Stimulated activated CD4-positive, alpha-beta T cell treated with anti-CD3 and anti-CD28 coated beads, Interleukin-2, amount 100 ng/mL, for 4 hours (primary cell): ENCODE measurements at places on chromosomes 2 and 18.

DNA sequence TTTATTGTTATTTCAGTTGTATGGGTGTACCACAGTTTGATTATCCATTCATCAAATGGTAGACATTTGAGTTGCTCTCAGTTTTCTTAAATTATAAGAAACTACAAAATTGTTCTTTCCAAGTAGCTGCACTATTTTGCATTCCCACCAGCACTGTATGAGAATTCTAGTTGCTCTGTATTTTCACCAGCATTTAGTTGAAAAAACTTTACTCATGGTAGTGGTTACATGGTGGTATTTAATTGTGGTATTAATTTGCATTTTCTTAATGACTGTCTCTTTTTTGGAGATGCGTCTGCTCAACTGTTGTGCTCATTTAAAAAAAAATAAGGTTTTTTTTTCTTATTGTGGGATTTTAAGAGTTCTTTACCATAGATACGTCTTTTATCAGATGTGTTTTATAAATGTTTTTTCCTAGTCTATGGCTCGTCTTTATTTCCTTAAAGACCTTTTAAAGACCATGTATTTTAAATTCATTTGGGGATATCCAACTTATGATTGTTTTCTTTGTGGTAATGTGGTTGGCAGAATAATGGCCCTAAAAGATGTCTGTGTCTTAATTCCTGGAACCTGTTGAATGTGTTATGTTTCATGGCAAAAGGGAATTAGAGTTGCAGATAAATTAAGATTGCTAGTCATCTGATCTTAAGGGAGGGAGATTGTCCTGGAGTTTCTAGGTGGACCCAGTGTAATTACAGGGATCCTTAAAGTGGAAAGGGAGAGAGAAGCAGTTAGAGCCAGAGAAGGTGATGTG, 37.4 kb downstream of the UBE2F start:
- no peak for DNase-seq

DNA sequence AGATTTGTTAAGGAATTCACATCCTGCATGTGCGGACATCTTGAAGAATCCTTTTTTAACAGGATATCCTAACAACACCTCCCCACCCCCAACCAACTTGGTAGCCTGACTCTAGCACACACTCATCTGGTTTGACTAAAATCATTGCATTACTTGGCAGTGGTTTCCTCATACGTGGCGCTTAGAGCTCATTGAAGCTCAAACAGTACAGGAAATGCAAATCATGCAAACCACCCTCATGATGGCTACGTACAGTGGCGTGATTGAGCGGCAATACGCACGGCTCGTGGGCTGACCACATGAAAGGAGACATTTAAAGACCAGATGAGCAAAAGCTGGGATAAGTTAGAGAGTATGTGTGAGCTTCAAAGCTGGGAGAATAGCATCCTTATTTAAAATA, 336.2 kb downstream of the ZEB2 start:
- peak; percentile 63 for DNase-seq

DNA sequence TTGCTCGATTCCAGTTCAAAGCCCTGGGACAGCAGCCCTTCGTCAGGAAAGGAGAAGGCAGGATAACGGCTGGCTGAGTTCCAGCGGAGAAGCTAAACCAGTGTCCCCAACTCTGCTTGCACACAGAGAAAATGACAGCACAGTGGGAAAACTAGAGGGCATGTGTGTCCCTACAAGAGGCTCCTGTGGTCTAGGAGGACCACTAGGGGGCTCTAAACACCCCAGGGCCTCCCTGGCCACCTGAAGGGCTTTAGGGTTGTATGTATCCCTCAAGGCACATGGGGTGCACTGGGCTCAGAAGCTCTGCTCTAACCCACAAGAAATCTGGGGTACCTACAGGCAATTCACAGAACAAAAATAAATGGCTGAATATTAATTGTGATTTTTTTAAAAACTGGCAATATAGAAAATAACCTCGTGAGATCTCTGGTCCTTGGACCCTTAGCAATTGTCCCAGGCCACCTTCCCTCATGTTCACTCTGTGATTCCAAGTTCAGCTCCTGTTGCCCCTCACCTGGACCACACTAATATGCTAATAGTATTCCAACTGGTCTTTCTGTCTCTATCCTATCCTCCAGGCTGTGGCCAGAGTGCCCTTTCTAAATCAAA, 17.5 kb downstream of the STAT1 start:
- no peak for DNase-seq

DNA sequence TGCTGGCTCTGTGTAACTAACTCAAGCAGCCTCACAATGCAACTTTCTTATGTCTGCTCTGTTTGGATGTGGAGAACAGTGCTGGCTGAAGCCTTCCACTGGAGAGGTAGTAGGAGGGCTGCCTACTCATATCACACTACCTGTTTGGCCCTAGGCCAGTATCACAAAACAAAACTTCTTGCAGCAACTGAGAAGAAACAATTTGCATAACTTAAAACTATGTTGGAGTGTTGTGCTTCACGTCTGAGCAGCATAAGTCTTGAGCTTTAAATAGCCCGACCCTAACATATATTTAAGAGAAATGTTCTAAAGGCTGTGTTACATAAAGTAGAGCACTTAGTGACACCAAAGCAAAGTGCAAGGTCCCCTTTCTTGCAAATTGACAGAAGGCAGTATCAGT, 204.9 kb upstream of the ACVR2A start:
- no peak for DNase-seq

- no peak for DNase-seq
These were observed 18.4 kb upstream of the PIEZO2 start for GRCh38 chr18:11167778-11168177.

DNA sequence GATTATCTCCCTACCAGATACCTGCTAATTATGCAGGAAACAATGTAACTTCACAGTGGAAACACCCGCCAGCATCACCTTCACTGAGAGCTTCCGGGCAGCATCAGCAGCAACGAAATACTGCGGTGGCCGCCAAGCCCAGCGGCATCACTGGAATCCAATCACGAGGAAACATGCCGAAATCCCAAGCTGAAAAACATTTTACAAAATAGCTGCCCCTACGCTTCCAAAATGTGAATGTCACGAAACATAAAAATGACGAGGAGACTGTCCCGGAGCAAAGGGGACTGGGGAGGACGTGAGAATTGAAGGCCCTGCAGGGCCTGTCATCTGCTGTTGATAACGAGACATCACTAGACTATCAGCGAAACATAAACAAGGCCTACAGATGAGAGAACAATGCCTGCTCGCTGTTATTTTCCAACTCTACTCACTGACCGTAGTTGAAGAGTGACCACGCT, 82.6 kb downstream of the HDAC4 start:
- no peak for DNase-seq

DNA sequence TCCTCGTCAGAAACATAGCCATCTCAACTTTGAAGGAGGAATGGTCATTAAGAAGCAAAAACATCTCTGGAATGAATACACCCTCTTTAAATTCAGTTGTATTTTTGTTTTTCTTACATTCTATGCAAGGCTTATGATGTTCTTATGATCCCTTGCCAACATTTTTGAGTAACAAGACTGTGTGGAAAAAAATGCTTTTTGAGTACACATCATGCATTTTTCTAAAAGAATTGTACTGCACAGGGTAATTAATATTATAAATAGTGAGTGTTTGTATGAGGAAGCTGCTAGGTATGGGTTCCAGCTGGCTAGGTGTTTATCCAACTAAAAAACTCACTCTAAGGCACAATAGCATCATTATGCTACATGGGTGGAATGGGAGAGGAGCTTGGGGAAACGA, 59.0 kb upstream of the SPATS2L start:
- DNase-seq = no peak

GRCh38 chr2:195543902-195544894, 112.8 kb upstream of the SLC39A10 start:
- DNase-seq = no peak

GRCh38 chr2:150528861-150529801, 41.7 kb upstream of the RND3 start:
- no peak for DNase-seq

DNA sequence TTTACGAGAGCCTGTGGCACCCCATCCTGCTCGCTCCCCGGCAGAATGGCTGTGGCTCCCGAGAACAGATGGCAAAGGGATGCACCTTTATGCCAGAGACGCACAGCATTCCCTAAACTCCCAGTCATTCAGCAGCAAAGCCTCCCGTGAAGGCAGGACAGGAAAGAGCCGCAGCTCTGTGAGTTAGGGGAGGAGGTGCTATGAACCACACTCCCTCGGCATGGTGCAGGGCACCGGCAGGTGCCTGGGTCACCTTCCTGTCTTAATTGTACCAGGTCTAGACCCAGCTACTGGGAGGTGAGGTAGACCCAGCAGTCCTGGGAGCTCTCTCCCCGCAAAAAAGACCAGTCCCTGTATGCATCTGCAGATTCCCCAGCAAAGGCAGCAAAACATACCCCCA, 149.8 kb downstream of the TWIST2 start:
- DNase-seq = no peak

DNA sequence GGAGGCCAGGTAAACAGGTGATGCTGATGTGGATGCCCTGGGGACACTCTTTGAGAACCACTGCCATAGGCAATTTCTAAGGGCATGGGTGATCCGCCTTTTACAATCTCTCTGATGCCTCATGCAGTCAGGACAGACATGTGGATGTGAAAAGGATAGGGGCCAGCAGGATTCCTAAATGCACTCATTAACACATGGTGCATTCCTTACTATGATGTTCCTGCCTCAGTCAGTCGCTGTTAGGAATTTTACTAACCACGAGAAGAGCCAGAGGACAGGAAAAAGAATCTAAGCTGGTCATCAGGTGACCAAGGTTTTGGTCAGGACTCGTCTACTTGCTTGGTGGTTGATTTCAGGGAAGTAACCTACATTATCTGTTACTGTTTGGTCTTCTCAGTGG, 191.0 kb downstream of the ARL4C start:
- DNase-seq = no peak

GRCh38 chr2:176092270-176093144, at the start of gene HOXD13:
HOXD13 (plus strand) TSS chr2:176092721; CDS start chr2:176092891, 170 bp downstream.
- no peak for DNase-seq

DNA sequence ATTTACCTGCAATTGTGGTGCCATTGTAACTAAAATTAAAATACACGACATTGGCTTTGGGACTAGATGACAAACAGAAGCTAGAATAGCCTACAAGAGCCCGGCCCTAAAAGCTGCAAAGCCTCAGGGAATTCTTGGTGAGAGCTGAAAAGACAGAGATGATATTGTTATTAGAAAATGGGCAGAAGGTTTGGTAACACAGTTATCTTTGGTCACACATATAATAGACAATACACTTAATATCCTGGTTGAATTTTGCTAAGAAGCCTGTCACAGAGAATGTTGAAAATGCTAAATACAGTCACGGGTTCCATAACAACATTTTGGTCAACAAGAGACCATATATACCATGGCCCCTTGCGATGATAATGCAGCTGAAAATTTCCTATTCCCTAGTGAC, 157.3 kb upstream of the CDH19 start:
- no peak for DNase-seq

DNA sequence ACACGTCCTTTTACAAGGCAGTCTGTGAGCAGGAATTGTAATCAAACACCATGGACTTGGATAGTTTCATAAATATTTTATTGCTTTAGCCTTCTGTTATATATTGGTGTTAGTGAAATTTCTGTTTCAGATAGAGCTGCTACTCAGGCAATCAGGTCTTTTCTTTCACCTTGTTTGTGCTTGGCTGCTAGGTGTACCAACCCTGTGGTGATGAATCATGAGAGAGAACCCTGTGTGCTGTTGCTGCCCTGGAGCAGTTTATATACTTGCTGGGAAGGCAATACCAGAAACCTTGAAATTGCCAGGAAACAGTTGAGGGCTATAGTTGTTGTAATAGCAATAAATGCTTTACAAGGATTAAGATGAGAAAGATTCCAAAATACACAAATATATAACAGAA, 84.5 kb downstream of the FSHR start:
- no peak for DNase-seq

DNA sequence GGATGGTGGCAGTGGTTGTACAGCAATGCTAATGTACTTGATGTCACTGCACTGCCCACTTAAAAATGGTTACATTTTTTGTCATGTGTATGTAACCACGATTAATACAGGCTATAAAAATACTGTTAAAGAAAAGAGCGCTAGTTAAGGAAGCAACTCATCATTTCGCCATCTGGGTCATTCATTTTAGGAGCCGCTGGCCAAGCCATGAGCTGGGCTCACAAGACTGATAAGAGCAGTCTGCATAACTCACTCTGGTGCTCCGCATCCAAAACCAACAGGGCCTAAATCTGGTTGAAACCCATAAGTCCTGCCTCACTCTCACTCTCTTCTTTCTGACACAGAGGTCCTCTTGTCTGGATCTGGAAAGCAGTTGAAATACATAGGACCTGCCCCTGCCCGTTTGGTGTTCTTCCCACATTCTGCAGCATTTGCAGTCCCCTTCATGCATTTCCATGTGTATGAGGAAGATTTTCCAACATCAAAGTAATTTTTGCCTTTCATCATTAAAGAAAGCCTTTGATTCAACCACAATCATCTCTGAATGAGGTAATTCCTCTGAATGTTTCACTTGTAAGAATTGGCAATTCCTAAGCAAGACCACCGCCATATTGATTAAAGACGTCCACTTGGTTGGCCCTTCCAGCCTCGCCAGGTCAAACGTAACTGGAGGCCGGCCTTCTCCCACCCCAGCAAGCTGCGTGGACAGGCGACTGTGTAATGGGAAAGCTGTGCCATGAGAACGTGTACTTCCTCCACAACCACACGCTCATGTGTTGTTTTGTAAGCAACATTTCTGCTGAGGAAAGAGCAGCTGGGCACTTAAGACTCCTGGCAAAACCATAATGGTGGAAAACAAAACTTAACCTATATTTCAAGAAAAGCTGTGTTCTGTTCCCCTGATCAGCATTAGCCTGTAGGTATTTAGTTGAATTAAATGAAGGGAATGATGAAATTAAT, 112.2 kb downstream of the VAPA start:
- DNase-seq = no peak

- DNase-seq = no peak
These were observed 29.2 kb downstream of the CDH2 start for GRCh38 chr18:28147674-28148171.

DNA sequence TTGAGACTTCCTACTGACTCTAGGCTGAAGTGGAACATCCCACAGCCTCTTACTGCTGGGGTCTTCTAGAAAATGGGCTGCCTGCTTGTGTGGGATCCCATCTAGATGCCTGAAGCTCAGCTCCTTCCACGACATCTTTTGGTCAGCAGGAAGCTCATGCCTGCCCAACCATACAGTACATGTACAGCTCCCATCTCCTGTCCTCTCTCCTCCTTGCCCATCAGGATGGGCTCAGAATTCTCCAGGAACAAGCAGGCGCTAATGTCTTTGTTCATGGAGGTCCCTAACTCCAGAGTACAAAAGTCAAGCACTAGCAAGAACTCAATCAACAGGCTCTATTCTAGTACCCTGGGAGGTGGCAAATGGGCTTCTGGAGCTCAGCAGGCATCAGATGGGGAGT, 31.7 kb upstream of the GPR17 start:
- no peak for DNase-seq

- DNase-seq = no peak
These were observed 194.8 kb upstream of the SLC8A1 start for GRCh38 chr2:40646642-40647041.

GRCh38 chr2:45884126-45884525, 232.7 kb downstream of the PRKCE start:
- no peak for DNase-seq

GRCh38 chr18:48938827-48939204, 11.9 kb downstream of the SMAD7 start:
- no peak for DNase-seq

GRCh38 chr2:68263632-68264031, 11.3 kb upstream of the PPP3R1 start:
- no peak for DNase-seq

GRCh38 chr2:84782717-84783442, 98.0 kb downstream of the TRABD2A start:
- peak; percentile 20 for DNase-seq
